Testis (tissue), 5 donors: ENCODE measurements at places on chromosomes 1 and 21.

DNA sequence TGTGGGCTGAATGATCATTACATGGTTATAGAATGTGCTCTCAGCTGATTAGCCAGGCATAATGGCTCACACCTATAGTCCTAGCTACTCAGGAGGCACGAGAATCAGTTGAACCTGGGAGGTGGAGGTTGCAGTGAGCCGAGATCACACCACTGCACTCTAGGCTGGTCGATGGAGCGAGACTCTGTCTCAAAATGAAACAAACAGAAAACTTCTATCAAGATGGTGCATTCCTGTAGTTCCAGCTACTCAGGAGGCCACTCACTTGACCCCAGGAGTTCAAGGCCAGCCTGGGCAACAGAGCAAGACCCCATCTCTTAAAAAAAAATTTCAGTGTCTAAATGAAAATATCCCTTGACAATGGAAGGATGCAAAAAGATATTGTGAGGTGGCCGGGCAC, 10.9 kb downstream of the TIMM17A start:
- no peak for DNase-seq

DNA sequence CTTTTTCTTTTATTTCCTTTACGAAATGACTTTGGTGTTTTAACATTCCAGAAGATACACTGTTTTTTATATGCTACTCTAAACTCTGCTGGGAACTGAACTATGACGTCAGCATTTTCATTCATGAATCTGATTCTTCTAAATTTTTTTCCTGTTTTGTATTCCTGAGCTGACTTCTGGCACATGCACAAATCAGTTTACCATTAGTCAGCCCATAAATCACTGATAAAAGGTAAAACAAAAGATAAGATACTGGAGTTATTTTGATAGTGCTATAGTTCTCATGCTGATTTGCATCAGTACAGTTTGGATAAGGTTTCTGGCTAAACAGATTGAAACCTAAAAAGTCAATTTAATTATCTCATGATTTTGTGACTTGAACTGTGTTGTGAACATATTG, 10.4 kb downstream of the CAMTA1 start:
- no peak for DNase-seq

DNA sequence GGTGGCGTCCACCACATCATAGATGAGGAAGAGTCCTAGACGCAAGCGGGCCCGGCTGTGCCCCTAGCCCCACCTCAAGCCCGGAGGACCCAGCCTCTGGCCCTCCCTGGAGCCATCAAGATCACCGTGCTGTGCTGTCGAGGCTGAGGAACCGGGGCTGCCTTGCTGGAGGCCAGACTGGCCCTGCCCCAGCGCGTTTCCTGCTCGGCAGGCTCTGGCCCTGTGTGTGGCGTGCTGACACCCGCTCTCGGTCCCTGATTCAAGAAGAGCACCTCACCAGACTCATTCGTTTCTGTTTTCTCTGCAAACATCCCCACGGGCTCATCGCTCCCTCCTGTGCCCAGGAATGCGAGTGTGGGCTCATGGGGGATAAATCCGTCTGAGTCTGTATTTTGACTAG, 51.1 kb downstream of the GLIS1 start:
- DNase-seq = no peak

DNA sequence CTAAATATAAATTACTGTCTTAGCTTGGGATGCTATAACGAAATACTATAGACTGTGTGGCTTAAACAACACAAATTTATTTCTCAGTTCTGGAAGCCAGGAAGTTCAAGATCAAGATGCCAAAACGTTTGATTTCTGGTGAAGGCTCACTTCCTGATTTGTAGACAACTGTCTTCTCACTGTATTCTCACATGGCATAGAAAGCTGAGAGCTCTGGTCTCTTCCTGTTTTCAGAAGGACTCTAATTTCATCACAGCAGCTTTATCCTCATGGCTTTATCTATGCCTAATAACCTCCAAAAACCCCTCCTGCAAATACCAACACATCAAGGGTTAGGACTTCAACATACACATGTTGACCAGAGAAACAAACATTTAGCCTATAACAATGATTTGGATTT, 1795.5 kb downstream of the MRPL39 start:
- DNase-seq = no peak

DNA sequence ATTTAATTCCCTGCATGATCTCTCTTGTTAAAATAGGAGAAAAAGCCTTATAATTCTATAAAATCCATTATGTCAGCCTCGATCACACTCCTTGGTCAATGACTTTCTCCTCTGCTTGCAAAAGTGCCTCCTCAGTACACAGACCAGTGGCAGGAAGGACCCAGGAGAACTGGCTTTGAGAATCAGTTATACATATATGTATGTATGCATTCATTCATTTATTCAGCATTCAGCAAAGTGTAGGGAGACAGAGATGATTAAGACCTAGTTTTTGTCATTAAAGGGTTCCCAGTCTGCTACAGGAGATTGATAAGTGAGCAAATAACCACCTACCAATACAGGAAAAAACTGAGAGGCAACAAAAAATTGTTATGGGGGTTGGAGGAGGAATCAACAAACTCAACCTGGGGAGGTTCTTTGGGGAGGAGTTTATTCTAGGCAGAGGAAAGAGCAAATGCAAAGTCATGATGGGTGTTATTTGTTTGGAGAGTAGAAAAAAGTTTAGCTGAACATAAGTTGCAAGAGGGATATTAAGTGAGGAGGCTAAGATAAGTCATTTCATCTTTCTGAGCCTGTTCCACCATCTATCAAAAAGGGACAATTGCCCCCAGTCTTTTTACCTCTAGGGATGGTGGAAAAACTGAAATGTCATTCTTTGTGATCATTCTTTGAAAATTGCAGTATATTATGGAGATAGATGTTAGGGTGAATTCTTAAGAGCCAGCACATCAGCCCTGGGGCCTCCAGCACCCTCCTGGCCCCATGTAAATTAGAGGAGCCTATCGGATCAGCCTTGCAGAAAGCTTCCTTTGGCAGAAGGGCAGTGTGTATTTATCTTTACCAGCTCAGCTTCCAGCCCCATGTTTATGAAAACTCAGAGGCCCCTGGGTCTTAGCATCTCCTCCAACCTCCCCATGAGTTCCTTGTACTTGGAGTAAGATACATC, 128.0 kb downstream of the OMA1 start:
- no peak for DNase-seq

GRCh38 chr1:210342986-210343780, 14.5 kb downstream of the HHAT start:
- no peak for DNase-seq

- no peak for DNase-seq
These were observed 4.5 kb downstream of the TRAF5 start for GRCh38 chr1:211331011-211331709.

DNA sequence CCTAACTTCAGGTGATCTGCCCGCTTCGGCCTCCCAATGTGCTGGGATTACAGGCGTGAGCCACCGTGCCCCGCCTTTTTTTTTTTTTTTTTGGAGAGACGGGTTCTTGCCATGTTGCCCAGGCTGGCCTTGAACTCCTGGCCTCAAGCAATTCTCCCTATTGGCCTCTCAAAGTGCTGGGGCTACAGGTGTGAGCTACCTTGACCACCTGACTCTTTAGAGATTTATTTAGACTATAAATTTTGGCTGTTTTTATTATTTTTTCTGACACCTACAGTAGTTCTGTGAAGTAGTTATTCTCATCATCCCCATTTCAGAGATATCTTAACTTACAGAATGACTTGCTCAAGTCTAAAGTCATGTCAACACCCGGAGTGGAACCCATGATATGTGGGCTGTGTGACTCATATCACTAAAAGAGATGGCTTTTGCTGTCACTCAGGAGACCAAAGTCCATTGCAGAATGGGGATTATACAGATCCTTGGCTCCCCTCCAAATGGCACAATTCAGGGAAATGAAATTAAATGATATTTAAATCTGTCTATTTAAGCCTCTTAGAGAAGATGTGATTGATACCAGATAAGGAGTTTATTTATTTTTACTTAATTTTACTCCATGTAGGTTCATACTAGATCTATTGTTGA, 93.2 kb downstream of the CTH start:
- no peak for DNase-seq

GRCh38 chr1:117753652-117754051, 147.8 kb downstream of the TENT5C start:
- no peak for DNase-seq

GRCh38 chr1:97364086-97364485, 556.7 kb downstream of the DPYD start:
- DNase-seq = no peak

- no peak for DNase-seq
These were observed 24.5 kb downstream of the TMPRSS2 start for GRCh38 chr21:41483415-41483814.

DNA sequence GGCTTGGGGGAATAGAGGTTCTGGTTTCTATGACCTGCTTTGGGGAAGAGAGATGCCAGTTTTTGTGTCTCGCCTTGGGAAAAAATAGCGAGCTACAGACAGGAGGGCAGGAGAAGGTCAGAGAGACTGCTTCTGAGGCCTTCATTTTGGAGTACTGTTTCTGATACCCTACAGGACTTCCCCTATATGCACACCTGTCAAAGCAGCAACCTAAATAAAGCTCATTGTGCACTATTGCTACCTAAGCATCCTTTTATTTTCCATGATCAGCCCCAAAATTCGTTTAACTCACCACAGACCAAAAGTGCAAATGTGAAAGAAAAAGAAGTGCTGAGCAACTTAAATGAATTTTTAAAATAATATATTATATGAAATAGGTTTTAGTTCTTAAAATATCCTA, 145.6 kb upstream of the CHRM3 start:
- no peak for DNase-seq
